ELR (cell line): ENCODE measurements at places on chromosomes 11 and 22.

- peak; percentile 17 for DNase-seq
Measured at GRCh38 chr22:19853879-19854777, 546 bp downstream of the GNB1L start.

GRCh38 chr11:134500621-134501020 is 88.6 kb upstream of the B3GAT1 start:
- DNase-seq, result no peak

DNA sequence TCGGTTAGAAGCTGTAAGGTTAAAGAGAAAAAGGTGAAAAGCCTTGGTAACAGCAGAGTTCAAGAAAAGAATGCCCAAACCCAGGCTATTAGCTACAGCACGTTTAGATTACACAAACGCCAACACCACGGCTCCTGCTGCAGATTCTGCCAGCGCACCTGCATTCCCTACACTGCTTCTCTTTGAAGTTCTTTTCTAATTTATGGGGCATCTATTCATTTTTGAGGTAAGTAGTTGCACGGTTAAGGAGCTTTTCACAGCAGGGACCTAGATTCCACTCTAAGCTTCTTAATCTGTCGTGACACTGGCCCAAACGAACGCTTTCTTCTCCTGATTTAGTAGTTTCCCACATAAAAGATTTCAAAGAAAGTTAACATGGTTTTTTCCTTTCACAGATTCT is 38.0 kb upstream of the CHKA start:
- no peak for DNase-seq

- no peak for DNase-seq
Measured at GRCh38 chr11:90500922-90501568, 278.2 kb upstream of the CHORDC1 start.

GRCh38 chr11:405954-406795 is 8.6 kb downstream of the SIGIRR start:
- DNase-seq, result no peak

- DNase-seq, result no peak
Measured at GRCh38 chr11:13284776-13285588, 7.4 kb downstream of the BMAL1 start.
